Vagina (tissue), 2 donors: ENCODE measurements at places on chromosomes 2 and 18.

GRCh38 chr18:11864471-11864870, 13.3 kb downstream of the CHMP1B start:
- no peak overlapping the region for H3K4me3 ChIP-seq
- no peak overlapping the region for H3K27ac ChIP-seq
- H3K27me3 ChIP-seq: no peaks in the 10 kb centered on the region
- no peak for DNase-seq
- peaks cover 9% of the 10 kb centered on the region for H3K36me3 ChIP-seq

DNA sequence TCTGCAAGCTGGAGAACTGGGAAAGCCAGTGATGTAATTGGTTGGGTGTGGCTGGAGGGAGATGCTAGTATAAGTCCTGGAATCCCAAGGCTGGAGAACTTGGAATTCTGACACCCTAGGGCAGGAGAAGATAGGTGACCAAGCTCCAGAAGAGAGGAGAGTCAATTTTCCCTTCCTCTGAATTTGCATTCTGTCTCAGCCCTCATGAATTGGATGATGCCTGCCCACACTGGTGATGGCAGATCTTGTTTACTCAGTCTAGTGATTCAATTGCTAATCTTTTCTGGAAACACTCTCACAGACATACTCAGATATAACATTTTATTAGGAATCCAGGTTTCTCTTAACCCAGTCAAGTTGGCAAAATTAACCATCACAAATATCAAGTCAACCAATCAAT, 287.2 kb downstream of the RDH14 start:
- H3K4me3 ChIP-seq: no peak overlapping the region
- no peak for DNase-seq
- no peaks in the 10 kb centered on the region for H3K36me3 ChIP-seq
- no peaks in the 10 kb centered on the region for H3K27me3 ChIP-seq
- no peaks in the 10 kb centered on the region for H3K4me1 ChIP-seq
- no peak overlapping the region for H3K27ac ChIP-seq

DNA sequence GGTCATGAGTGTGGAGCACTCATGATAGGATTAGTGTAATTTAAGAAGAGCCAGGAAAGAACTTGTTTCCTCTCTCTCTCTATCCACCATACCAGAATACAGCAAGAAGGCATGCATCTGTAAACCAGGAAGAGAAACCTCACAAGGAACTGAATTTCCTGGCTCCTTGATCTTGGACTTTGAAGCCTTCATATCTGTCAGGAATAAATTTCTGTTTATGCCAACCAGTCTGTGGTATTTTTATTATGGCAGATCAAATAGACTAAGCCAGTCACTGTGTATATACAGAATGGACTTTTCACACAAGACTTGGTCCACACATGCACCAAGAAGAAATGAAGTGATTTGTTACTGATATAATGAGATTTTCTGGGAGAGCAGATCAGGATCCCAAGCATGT, 930.1 kb upstream of the TMEFF2 start:
- H3K27ac ChIP-seq: no peak overlapping the region
- DNase-seq: no peak
- no peaks in the 10 kb centered on the region for H3K36me3 ChIP-seq
- H3K4me3 ChIP-seq: no peak overlapping the region
- H3K27me3 ChIP-seq: no peaks in the 10 kb centered on the region
- H3K4me1 ChIP-seq: no peaks in the 10 kb centered on the region

GRCh38 chr2:23777826-23778225, 149.1 kb downstream of the ATAD2B start:
- no peak overlapping the region for H3K27ac ChIP-seq
- no peak for DNase-seq
- H3K36me3 ChIP-seq: peaks cover 19% of the 10 kb centered on the region
- no peaks in the 10 kb centered on the region for H3K27me3 ChIP-seq

DNA sequence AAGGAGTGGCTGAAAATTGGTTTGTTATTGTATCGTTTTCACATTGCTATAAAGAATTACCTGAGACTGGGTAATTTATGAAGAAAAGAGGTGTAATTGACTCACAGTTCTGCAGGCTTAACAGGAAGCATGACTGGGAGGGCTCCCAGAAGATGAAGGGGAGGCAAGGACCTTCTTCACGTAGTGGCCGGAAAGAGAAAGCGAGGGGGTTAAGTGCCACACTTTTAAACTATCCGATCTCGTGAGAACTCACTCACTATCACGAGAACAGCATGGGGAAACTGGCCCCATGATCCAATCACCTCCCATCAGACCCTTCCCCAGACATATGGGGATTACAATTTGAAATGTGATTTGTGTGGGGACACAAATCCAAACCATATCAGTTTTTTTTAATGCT, 81.6 kb downstream of the FBXO15 start:
- no peak overlapping the region for H3K27ac ChIP-seq
- H3K36me3 ChIP-seq: no peaks in the 10 kb centered on the region
- DNase-seq: no peak
- H3K27me3 ChIP-seq: no peaks in the 10 kb centered on the region

- H3K4me3 ChIP-seq: no peak overlapping the region
- H3K4me1 ChIP-seq: no peaks in the 10 kb centered on the region
- H3K27ac ChIP-seq: no peak overlapping the region
- H3K27me3 ChIP-seq: no peaks in the 10 kb centered on the region
Observed at GRCh38 chr18:9281780-9282179, 52.8 kb upstream of the TWSG1 start.

DNA sequence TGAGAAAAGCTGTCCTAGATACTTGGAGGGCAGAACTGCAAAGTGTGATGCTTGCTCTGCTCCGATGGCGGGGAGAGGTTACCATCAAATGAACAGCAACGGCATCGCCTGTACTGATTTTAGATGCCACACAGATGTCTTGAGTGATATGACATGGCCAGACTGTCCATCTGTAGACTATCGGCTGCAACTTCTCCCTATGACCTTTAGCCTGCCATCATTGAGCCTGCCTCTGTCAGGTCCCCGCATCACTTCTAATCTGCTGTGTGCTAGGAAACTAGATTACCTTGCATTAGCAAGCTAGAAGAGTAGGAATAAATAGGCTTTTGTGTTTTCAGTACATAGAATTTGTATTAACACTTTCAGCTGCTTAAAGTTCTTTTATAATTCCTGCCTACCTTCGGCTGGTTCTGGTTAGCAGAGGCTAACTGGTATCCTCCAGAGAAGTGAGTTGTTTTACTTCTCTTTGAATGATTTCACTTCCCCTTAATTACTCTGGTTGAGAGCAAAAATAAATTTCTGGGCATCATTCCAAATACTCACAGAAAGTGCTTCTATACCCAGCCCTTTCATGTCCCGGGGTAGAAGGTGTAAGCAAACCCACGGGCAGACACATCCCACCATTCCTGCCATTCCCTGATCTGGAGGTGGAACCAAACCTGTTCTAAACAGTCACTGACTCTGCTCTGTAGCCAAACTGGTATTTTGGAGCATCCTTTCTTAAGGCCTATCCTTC, 24.0 kb downstream of the GAREM2 start:
- no peak for DNase-seq
- peaks cover 11% of the 10 kb centered on the region for H3K4me1 ChIP-seq
- no peak overlapping the region for H3K4me3 ChIP-seq
- H3K27ac ChIP-seq: no peak overlapping the region
- H3K36me3 ChIP-seq: peaks cover 77% of the 10 kb centered on the region

DNA sequence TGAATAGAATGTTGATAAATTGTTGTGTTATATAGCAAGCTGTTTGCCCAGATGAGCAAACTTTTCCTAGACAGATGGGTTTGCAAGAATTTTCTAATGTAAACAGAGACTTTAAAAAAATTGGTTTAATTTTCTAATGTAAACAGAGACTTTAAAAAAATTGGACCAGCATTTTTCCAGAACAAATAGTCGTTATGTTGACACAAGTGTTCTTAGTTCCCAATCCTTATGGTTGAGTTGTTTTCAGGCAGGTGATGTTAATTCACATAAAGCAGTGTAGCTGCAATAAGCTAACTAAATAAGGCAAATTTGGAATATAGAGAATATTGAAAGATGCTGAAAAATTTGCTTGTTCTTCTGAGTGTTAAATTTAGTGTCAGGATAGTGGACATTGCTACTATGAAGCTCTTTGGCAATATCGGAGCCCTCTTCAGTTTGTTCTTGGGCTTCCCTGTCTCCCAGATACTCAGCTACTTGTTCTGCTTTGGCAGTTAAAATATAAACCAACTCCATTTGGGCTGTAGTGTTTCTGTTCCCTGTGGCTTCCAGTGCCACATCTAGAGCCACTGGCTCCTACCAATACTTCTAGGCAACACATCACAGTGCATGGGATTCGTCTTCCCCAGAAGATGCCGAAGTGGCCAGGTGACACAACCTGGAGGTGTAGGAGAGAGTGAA, 105.7 kb downstream of the DYNAP start:
- H3K27me3 ChIP-seq: no peaks in the 10 kb centered on the region
- no peaks in the 10 kb centered on the region for H3K4me1 ChIP-seq
- no peak overlapping the region for H3K27ac ChIP-seq
- no peak overlapping the region for H3K4me3 ChIP-seq

- H3K27ac ChIP-seq: no peak overlapping the region
- DNase-seq: no peak
- H3K27me3 ChIP-seq: no peaks in the 10 kb centered on the region
- no peak overlapping the region for H3K4me3 ChIP-seq
Observed at GRCh38 chr2:111938392-111938791, 40.0 kb downstream of the MERTK start.

GRCh38 chr18:26470011-26470637, 78.2 kb downstream of the KCTD1 start:
- no peak overlapping the region for H3K4me3 ChIP-seq
- no peak for DNase-seq
- H3K27ac ChIP-seq: no peak overlapping the region
- H3K4me1 ChIP-seq: no peaks in the 10 kb centered on the region
- no peaks in the 10 kb centered on the region for H3K36me3 ChIP-seq
- no peaks in the 10 kb centered on the region for H3K27me3 ChIP-seq

DNA sequence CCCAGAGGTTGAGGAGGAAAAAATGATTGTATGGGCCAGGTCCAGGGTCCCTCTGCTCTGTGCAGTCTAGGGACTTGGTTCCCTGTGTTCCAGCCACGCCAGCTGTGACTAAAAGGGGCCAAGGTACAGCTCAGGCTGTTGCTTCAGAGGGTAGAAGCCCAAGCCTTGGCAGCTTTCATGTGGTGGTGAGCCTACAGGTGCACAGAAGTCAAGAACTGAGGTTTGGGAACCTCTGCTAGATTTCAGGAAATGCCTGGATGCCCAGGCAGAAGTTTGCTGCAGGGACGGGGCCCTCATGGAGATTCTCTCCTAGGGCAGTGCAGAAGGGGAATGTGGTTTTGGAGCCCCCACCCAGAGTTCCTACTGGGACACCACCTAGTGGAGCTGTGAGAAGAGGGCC, 10.6 kb upstream of the MBP start:
- H3K27ac ChIP-seq: no peak overlapping the region
- H3K27me3 ChIP-seq: no peaks in the 10 kb centered on the region
- H3K4me1 ChIP-seq: peaks cover 9% of the 10 kb centered on the region
- no peaks in the 10 kb centered on the region for H3K36me3 ChIP-seq

- H3K27ac ChIP-seq: no peak overlapping the region
- DNase-seq: no peak
- H3K4me1 ChIP-seq: no peaks in the 10 kb centered on the region
Observed at GRCh38 chr2:64440843-64441242, 13.1 kb upstream of the LGALSL start.

GRCh38 chr2:113876503-113877387, 13.1 kb upstream of the ACTR3 start:
- no peak overlapping the region for H3K27ac ChIP-seq
- H3K4me3 ChIP-seq: no peak overlapping the region
- no peaks in the 10 kb centered on the region for H3K36me3 ChIP-seq
- H3K4me1 ChIP-seq: peaks cover 19% of the 10 kb centered on the region
- H3K27me3 ChIP-seq: no peaks in the 10 kb centered on the region

DNA sequence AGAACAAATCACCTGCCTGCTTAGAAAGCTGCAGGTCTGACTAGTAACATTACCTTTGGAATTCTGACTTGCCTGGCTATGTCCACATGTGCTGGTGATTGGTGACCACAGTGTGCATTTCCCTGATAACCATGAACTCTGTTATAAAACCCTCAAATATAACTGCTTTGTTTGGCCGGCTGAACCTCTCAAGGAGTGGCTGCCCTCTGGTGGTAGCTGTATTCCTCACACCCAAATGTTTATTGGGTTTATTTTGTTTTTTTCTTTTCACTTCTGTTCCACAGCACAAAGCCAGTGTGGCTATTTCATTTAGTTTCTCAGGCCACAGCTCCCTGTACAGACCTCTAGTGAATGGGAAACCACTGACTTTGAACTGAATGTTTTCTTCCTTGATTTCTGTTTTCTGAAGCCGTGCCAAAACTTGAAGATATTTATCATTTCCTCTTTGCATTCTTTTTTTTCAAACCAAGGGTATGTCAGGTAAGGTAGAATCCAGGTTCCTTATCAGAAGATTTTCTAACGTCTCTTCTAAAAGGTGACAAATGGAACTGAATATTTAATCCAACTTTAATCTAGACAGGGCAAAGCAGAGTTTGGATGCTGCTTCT, 549.0 kb upstream of the VRK2 start:
- no peak overlapping the region for H3K27ac ChIP-seq
- no peaks in the 10 kb centered on the region for H3K36me3 ChIP-seq
- no peak for DNase-seq
- H3K4me1 ChIP-seq: no peaks in the 10 kb centered on the region

GRCh38 chr2:181540421-181540820, 83.2 kb downstream of the ITGA4 start:
- H3K27ac ChIP-seq: no peak overlapping the region
- H3K27me3 ChIP-seq: no peaks in the 10 kb centered on the region
- no peaks in the 10 kb centered on the region for H3K4me1 ChIP-seq
- DNase-seq: no peak
- no peak overlapping the region for H3K4me3 ChIP-seq
- peaks cover 5% of the 10 kb centered on the region for H3K36me3 ChIP-seq

- H3K4me1 ChIP-seq: peaks cover 33% of the 10 kb centered on the region
- H3K27me3 ChIP-seq: peaks cover 24% of the 10 kb centered on the region
- DNase-seq: no peak
- H3K27ac ChIP-seq: no peak overlapping the region
- H3K4me3 ChIP-seq: no peak overlapping the region
Observed at GRCh38 chr2:118858485-118859156, 11.2 kb upstream of the EN1 start.

DNA sequence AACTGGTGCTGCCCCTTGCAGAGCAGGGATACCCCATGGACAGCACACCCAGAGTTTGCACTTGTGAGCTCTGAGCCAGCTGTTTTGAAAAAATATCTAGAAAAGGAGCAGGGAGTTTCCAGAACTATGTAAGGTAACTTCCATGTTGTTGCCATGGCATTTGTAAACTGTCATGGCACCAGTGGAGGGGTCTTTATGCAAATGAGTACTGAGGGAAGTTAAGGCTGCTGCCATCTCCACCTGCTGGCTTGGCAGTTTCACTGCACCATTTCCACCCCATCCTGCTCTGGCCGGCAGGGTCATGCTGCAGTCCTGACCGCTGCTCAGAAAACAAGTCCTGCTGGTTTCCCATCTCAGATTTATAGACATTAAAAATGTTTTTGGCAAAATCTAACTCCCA, 52.3 kb upstream of the SNTG2 start:
- H3K4me1 ChIP-seq: no peaks in the 10 kb centered on the region
- H3K27ac ChIP-seq: no peak overlapping the region
- H3K4me3 ChIP-seq: no peak overlapping the region
- H3K36me3 ChIP-seq: no peaks in the 10 kb centered on the region

DNA sequence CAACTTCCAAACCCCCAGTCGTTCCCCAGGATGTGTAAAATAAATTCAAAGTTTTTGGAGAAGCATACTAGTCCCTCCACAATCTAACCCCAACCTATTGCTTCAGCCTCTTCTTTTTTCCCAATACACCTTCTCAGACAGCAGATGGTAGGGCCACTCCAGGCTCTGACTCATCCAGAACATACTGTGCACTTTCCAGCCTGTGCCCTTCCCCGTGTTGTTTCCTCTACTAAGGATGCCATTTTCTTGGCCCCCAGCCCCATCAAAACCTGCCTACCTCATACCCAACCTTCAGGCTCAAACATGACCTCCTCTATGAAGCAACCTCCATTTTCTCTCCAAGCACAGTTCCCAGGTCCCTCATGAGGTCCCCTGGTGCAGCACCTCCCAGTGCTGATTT, 669.3 kb downstream of the BCL11A start:
- no peaks in the 10 kb centered on the region for H3K27me3 ChIP-seq
- H3K36me3 ChIP-seq: no peaks in the 10 kb centered on the region
- no peak overlapping the region for H3K4me3 ChIP-seq
- no peak overlapping the region for H3K27ac ChIP-seq
